Endothelial cell of umbilical vein (primary cell): ENCODE measurements at places on chromosomes 2 and 18. TPM values are rescaled to one million over a fixed set of nuclear protein-coding genes. Genes with fewer than 3 reads are reported as not detected.
A peak's percentile ranks its signal among the peaks of the same experiment; 100 is the strongest.

GRCh38 chr2:68772109-68772508 lies 37.5 kb downstream of the ARHGAP25 start:
- no peak for DNase-seq

Gene IL1RL1
- 27.9 and 32.2 TPM in 2 replicates for polyA plus RNA-seq

DNA sequence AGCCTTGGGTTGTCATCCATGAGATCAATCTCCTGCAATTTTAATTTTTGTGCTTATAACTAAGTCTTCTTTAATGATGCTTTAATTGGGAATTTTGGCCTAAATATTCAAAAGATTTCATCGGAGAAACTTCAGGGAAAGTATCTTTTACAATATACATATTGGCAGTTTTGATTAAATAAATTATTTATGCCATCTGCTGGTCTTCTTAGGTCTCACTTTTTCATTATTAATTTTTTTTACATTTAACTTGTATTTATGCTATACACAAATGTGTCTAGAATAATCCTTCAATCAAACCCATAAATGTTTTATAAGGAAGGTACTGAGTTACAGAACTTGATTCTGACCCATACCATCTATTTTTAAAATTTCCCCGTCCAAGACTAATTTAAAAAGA lies 95.1 kb upstream of the XPO1 start:
- DNase-seq: peak; percentile 18

Gene SERPINB3
- polyA plus RNA-seq: not detected in 2 replicates

GRCh38 chr2:156476850-156477206 lies 40.6 kb downstream of the GPD2 start:
- DNase-seq: no peak

Gene CCDC85A
- 5.1 and 6.0 TPM in 2 replicates for polyA plus RNA-seq

- peak; percentile 48 for DNase-seq
Observed at GRCh38 chr2:27489118-27489497, 435 bp downstream of the IFT172 start.

Gene RAPH1
- 3.6 and 5.1 TPM in 2 replicates for polyA plus RNA-seq

DNA sequence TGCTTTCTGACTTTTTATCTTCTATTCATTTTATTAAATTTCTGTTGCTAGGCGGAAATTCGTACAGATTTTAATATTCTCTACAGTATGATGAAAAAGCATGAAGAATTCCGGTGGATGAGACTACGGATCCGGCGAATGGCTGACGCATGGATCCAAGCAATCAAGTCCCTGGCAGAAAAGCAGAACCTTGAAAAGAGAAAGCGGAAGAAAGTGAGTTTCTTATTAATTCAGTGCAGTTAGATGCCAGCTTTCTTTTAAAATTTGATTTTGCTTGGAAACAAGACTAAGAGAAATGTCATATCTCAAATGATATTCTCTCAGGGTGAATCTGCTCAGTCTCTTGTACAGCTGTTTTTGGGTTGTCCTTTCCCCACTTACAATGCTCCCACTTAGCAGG lies 84.3 kb downstream of the MGAT5 start:
- no peak for DNase-seq

GRCh38 chr2:165634282-165634681 lies 159.8 kb downstream of the GALNT3 start:
- DNase-seq: no peak

DNA sequence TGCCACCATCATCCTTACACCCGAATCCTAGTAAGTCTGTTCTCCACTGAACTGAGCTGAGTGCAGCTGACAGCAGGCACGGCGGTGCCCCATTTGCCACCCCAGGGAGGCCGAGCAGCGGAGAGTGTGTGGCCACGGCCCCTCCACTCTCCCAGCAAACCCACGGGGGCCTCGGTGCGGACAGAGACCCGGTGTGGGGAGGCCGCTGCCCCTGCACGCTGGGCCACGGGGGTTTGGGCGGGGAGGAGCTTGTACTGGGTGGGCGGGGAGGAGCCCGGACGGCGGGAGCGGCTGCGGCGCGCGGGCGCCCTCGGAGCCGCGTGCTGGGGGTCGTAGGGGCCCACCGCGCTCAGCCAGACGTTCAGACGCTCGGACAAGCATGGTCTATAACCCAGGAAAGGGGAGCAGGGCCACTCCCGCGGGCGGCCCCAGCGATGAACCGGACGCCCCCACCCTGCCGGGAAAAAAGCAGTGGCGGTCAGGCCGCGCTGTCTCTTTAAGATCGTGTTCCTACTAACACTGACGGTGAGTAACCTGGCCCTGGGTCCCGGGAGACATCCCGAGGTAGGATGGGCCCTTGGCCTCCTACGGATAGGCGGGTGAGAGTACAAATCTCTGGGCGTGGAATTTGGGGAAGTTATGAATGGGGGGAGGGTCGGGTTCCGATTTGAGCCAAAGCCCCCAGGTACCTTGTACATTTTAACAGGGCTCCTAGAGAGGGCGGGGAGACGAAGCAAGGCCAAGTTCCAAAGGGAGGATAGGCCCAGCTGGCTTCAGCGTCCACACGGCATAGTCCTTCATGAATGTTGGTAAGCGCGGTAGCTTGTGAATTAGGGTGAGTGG lies at the start of gene ITPRIPL1:
Gene ITPRIPL1, plus strand, starts transcription at position 277 of the 843 bp plus-strand sequence. Its CDS starts 523 bp downstream, at position 800.
- DNase-seq: peak; percentile 29

Gene FAM117B
- 1.1 and 1.3 TPM in 2 replicates for polyA plus RNA-seq

DNA sequence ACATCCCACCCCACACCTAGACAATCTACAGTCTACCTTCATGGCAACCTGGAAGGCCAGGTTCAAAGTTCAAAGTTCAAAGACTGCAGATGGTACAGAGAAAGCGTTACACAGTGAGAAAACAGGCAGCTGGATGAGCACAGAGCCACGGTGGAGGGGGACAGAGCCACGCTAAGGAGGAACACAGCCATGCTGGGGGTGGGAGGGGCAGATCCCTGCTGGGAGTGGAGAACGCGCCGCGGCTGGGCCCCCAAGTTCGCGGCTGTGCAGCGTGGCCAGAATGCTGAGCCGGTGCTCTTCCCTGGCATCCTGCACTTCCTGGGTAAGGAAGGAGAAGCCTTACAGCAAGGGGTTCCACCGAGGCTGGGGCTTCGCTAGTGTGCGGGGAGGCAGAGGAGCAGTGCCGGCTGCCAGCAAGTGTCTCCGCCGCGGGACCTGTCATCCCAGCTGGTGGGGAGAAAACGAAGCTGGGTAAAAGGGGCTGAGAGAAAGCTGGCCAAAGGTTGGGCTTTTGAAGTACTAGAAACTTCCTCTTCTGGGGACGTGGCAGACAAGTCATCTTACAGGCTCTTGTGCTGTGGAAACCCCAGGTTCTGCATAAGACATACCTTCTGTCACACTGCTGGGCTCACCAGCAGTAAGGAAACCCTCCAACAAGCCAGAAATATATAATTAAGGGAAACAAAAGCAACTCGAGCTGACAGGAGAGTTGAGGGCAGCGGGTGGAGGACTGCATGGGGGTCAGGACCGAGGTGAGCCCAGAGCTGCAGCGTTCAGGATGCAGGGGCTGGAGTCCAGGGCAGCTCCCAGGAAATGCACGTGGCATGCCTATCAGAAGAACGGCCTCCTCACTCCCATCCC lies 115.5 kb downstream of the HDAC4 start:
- DNase-seq: no peak

DNA sequence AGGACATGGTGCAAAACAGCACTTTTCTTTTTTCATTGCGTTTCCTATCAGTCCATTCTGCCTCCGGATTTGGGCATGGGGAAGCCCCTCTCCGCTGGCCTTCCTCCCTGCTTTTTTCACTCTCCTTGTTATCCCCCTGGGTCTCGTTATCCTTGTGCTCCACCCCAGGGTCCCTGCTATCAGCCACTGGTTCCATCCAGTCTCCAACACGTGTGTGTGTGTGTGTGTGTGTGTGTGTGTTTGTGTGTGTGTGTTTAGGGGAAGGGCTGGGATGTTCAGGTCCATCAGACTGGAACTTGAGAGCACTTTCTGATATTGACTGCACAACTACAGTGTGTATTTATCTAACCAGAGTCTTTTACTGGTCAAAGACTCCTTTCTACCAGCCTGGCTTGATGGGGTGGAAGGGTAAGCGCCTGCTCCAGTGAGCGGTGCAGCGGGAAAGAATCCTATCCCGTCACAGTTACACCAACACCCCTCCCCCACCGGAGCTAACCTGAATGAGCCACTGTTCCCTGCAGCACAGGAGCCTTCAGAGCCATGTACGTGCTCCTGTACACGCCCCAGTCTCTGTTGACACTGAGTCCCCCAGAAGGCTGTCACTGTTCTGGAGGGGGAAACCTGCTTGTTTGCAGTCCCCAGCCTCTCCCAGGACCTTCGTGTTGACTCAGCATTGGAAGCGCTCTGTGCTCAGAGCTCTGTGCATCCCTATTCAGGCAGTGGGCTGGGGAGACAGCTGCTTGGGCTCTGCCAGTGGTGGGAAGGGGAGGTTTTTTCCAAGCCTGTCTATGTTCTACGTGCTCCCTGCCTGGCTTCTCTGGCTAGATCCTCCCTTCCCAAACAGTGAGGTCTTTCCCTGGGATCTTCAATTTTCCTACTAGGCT lies 4.6 kb downstream of the INHA start:
- DNase-seq: no peak

- DNase-seq: no peak
Observed at GRCh38 chr2:231012463-231012862, 16.5 kb downstream of the SPATA3 start.

DNA sequence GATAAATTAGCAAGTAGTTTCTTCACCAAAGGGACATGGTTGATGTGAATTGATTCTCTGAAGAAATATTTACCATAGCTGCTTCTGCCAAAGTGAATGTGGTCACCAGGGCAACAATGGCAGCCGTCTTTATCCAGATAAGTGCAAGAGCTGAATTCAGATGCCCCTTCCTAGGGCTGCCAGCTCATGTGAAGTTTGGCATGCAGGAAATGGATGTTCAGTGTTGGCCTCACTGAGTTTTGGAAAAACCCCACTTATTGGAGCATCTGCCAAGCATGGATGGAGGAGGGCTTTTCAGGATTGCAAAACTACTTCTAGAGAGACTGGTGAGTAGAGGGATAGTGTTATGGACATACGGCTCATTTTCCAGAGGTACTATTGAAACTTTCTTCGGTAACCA lies 80.8 kb downstream of the FMNL2 start:
- DNase-seq: no peak

GRCh38 chr18:40367576-40367975 lies 1587.5 kb upstream of the PIK3C3 start:
- DNase-seq: peak; percentile 96

DNA sequence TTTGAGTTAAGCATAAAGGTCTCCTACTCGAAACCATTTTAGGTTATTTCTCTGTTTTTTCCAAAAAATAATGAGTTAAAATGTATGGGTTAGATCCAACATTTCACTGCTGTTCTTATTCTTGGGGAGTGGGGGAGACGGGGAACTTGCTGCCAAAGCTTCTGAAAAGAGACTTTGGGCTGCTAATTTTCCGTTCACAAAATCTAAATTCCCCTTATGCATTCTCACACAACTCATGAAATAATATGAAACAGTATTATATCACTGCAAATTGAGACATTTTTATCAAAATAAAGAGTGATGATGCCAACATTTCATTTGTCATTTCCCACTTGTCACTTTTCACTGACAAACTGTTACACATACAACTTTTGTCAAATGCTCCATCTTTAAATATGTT lies 7.8 kb downstream of the SATB2 start:
- DNase-seq: no peak

- DNase-seq: no peak
Observed at GRCh38 chr2:141498561-141498960, 632.3 kb downstream of the LRP1B start.

Gene SLC14A1
- not detected in 2 replicates for polyA plus RNA-seq

DNA sequence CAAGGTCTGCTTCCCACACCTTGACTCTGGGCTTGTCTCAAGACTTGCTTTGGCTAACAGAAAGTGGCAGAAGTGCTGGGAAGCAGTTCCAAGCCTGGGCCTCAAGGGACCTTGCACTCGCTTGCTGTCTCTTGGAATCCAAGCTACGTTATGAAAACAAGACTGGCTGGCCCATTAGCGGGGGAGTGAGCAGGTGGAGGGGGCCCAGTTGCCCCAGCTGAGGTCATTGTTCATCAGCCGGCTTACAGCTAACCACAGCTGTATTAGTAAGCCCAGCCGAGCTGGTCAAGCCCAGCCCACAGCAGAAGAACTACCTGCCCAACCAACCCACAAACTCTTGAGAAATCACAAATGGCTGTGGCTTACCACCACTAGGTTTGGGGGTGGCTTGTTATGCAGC lies 63.1 kb downstream of the MARCO start:
- DNase-seq: no peak

GRCh38 chr2:122022531-122022930 lies 267.1 kb downstream of the TSN start:
- DNase-seq: no peak

DNA sequence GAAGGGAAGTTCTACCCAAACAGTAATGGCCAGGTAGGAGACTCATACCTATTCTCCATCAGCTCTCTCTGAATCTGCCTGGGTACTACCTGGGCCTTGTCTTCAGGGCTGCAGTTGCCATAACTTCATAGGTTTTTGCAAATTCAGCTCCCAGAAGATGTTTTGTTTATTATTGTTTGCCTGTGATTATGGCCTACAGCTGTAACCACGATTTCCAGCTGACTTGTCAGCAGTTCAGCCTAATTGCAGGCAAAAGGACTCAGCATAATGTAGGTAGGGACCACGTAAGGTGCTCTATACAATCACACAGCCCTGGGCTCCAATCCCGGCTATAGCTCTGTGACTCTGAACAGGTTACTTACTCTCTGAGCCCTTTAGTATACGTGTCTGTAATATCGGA lies 187.0 kb upstream of the FN1 start:
- DNase-seq: no peak

GRCh38 chr18:2826581-2826980 lies 20.2 kb upstream of the EMILIN2 start:
- no peak for DNase-seq

DNA sequence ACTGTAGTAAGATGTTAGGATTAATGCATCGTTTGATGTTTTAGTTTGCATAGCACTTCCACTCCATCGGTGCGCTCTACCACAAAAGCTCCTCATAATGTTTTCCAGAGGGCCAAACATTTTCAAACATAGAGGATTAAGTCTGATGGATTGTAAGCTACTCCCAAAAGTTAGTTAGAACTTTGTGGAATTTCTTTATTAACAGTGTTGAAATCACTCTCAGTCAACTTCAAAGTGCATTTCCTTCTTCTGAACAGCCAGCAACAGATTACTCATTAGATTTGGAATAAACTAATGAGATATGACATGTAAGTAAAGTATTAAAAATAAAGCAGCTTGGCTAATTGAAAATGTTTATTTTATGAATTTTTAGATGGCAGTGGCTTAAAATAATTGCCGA lies 30.1 kb upstream of the CTAGE1 start:
- no peak for DNase-seq

GRCh38 chr2:187769437-187769836 lies 215.2 kb upstream of the TFPI start:
- DNase-seq: no peak

Gene SERPINB12
- polyA plus RNA-seq: not detected in 2 replicates

Gene AKAIN1
- polyA plus RNA-seq: not detected in 2 replicates

DNA sequence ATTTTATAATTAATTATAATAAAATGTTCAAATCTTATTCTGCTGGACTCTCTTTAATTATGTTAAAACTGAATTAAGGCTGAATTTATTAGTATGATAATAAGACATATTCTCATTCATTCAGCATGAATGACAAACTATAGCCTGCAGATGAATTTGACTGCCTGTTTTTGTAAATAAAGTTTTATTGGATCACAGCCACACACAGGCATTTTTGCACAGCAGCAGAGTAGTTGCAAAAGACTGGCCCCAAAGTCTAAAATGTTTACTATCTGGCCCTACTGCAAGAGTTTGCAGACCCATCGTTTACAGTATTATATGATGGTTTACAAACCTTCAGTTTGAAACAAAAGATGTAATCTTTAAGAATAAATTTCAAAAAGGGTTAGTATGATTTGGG lies 58.6 kb downstream of the RMDN2 start:
- DNase-seq: no peak

Gene LDLRAD4
- 5.2 and 5.3 TPM in 2 replicates for polyA plus RNA-seq

Gene TSPYL6
- 0.03 TPM in 1 of 2 replicates, not detected in the other for polyA plus RNA-seq
